ENCODE measurements at places on chromosomes 13 and 19.

DNA sequence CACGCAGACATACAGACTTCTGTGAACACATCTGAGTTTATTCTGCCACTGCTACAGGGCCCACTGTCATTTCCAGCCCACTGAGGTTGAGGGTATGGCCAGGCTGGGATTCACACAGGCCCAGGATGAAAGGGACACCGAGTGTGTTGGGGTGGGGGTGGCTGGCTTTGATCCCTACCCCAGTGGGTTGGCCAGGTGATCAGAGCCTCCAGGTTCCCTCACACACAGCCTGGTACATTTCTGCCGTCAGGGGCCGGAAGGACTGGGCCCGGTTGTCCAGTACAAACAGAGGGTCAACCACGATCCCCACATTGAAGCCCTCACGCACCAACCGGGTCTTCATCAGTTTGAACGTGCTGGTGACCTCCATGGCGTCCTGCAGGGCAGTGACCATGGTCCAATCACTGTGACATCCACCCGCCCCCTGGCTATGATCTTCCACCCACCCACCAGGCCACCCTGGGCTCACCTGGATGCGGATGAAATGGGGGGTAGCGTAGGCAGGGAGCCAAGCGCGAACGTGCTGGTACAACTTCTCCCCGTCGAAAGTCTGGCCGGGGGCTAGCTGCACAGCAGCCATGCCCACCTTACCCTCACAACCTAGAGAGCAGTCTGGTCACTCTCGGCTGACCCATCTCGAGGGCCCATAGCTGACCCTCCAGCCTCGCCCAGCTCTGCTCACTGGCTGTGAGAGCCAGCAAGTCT is 13.3 kb downstream of the SLC27A5 start:
- peak; percentile 57 for DNase-seq

GRCh38 chr13:74032325-74032724 is 101.9 kb downstream of the KLF12 start:
- DNase-seq = no peak

DNA sequence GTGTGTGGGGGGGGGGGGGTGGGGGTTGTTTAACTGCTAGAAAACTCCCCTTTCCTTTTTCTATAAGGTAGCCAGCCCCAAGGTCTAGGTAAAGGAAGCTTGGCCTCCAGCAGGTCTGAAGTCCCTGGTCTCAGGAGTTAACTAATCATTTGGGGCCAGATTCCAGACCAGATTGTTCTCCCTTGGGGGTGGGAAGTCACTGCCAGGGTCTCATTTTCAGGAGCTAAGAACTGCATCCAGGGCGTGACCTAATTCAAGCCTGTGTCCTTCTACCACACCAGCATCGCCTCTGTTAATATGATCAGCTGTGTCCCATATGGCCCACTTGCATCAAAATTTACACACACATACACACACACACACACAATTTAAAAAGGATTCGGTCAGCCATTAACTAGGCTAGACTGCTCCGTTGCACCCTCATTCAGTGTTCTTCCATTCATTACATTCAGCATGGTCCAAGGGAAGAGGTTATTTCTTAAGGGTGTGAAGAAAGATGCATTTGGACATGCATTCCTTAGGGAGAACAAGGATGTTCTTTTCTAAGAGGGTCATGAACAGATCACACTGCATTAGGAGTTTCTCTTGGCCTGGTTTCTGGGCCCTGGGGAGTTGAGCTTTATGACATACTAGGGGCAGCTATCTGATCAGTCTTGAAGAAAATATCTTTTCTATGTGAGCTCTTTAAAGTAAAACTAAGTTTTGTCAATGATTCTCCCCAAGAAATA is 91.0 kb downstream of the FGF14 start:
- no peak for DNase-seq

DNA sequence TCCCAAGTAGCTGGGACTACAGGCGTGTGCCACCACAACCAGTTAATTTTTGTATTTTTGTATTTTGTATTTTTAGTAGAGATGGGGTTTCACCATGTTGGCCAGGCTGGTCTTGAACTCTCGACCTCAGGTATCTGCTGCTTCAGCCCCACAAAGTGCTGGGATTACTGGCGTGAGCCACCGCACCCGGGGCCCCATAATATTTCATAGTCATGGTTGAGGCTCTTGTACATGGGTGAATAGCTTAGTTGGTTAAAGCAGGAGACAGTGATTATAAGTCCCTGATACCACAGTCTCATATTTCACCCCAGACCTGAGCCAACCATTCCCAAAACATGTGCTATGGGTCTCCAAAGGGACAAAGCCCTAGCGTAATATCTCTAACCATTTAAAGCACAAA is 26.1 kb downstream of the MBNL2 start:
- no peak for DNase-seq

DNA sequence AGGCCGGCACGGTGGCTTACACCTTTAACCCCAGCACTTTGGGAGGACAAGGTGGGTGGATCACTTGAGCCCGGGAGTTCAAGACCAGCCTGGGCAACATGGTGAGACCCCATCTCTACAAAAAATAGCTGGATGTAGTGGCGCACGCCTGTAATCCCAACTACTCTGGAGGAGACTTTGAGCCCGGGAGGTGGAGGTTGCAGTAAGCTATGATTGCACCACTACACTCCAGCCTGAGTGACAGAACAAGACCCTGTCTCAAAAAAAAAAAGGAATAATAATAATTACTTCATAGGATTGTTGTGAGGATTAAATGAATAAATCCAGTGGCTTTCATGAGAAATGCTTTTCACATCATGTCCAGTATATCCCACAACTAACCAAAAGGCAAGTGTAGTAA is 8.0 kb downstream of the IGSF23 start:
- no peak for DNase-seq

- DNase-seq = peak; percentile 84
Measured at GRCh38 chr19:43624933-43625332, 5.5 kb upstream of the ZNF428 start.
